ENCODE measurements at places on chromosomes 4 and X.

- no peak for DNase-seq
These were observed 108.9 kb downstream of the CDS1 start for GRCh38 chr4:84691800-84692199.

DNA sequence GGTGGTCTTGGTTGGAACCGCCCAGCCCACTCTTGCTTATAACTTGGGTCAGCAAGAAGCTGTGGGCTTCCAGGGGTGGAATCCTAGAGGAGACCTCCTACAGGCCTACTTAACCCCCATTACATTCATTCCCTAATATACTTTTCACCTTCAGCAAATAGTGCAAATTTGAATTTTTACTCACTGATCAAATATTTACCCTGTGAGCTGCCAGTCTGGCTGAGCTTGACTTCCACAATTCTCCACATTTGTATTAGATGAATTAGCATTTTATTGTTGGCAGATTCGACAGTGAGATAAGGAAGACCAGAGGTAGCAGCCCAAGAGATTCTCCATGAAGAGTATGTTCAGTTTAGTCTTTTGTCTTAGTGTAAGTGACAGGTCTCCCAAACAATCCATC, 199.6 kb downstream of the BCOR start:
- DNase-seq: no peak

- peak; percentile 37 for DNase-seq
These were observed 24.0 kb downstream of the HAND2 start for GRCh38 chr4:173505924-173506518.

DNA sequence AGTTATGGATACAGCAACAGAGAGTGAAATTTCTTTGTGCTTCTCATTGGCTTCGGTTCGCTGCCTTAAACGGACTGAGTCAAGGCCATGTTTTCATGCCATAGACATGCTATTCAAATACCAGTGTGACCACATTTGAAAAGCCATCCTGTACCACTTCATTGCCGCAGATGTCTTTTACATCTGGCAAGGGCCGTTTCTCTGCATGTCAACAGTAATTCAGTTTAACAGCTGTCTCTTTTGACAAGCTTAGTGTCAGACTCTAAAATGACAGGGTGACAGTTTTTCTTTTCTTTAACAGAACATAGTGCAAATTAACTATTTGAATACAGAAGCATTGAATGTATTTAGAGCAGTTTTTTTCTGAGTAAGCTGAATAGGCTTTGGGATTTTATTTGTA, 362.2 kb upstream of the POU3F4 start:
- DNase-seq: no peak

- DNase-seq: no peak
These were observed 8.5 kb upstream of the TMPRSS11D start for GRCh38 chr4:67892253-67892652.

DNA sequence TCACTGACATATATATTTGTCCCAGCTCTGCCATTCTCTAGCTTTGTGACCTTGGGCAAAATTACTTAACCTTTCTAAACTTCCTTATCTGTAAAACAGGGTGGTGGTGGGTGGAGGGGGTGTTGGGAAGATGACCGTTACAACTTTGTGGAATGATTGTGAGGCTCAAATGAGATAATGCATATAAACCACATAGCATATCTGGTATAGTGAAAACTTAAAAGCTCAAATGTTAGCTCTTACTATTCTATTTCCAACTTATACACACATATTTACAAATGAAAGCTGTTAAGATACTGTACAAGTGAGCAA, 52.9 kb upstream of the HPRT1 start:
- no peak for DNase-seq

DNA sequence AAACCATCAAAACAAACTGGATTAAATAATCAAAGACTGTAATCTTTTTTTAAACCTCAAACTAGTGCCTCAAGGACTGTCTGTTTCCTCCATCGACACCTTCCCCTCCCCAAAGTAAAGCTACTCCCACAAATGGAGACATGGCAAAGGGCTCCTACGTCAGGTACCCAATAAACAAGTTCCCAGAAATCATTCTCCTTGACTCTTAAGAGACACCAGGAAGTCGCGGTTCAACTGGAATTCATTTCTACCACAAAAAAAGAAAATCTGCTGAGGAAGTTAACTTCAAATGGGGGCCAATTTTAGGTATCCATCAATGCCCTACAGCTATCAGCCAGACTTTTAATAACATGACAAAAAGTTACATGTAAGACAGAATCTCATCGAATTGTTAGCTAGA, 2.5 kb downstream of the RPS4X start:
- DNase-seq: no peak

- DNase-seq: no peak
These were observed 36.3 kb downstream of the MGARP start for GRCh38 chr4:139243448-139244365.

GRCh38 chrX:143632625-143633410, 3.1 kb downstream of the SLITRK4 start:
- no peak for DNase-seq

DNA sequence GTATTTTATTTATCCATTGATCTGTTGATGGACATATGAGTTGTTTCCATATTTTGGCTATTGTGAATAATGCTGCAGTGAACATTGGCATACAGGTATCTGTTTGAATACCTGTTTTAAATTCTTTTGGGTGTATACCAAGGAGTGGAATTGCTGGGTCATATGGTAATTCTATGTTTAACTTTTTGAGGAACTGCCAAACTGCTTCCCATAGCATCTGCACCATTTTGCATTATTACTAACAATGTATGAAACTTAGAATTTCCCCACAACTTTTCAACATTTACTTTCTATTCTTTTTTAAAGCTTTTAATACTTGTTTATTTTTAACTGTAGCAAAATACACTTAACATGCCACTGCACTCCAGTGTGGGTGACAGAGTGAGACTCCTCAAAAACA, 57.0 kb upstream of the MSN start:
- no peak for DNase-seq

- no peak for DNase-seq
These were observed 82.6 kb downstream of the LUZP4 start for GRCh38 chrX:115372152-115372551.

DNA sequence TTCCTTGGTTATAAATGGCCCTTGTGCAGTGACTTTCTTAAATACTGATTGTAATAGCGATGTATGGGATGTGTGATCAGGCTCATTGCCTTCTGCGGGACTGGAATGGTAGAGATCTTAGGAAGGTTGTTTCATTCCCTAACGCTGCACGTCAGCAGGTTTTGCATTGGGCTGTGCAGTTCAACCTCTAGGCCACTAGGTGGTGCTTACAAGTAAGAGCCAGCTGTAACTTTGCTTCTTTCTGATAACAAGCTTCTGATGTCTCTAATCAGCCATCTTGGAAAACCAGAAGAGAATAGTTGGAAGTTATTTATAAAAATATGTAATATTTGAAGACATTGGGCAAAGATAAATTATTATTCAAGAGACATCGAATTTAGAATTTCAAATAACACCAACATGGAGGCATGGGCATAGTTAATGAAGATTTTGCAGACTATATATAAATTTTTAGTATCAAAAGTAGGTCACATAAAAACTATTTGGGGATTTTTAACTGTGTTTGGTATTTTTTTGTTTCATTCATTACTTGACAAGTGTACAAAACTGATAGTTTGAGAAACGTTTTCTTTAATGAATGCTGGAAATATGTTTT, 339.7 kb upstream of the PCDH7 start:
- no peak for DNase-seq

DNA sequence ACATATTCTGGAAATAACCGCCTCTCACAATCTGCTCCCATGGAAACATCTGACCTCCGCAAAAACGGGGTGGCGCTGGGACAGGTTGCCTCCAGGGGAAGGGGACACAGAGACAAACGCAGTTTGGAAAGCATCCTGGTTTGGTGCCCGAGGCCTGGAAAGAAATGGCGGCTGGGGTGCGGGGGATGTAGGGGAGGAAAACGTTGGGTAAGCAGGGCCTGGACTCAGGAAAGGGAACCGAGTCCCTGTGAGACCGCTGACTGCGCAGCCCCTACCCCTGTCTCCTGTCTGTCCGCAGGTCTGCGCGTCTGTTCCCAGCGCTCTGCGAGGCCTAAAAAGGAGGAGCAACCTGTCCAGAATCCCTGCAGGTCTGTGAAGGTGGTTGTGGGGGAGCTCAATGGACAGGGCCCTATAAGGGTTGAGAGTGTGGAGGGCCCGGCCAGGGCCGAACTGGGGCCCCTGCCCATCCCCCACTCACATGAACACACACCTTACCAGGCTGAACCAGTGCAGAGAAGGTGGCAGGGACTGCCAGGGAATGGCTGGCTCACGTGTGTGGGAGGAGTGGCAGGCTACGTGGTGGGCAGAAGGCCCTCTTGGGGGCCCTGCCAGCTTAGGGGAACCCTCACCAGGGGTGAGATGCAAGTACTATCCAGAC, 672 bp downstream of the TCEAL3 start:
- DNase-seq: no peak

- no peak for DNase-seq
These were observed 11.2 kb downstream of the GPRIN3 start for GRCh38 chr4:89296399-89296798.

- no peak for DNase-seq
These were observed 115.9 kb downstream of the COX18 start for GRCh38 chr4:72953571-72953970.

- peak; percentile 73 for DNase-seq
These were observed 19.9 kb downstream of the DGAT2L6 start for GRCh38 chrX:70196961-70197720.

DNA sequence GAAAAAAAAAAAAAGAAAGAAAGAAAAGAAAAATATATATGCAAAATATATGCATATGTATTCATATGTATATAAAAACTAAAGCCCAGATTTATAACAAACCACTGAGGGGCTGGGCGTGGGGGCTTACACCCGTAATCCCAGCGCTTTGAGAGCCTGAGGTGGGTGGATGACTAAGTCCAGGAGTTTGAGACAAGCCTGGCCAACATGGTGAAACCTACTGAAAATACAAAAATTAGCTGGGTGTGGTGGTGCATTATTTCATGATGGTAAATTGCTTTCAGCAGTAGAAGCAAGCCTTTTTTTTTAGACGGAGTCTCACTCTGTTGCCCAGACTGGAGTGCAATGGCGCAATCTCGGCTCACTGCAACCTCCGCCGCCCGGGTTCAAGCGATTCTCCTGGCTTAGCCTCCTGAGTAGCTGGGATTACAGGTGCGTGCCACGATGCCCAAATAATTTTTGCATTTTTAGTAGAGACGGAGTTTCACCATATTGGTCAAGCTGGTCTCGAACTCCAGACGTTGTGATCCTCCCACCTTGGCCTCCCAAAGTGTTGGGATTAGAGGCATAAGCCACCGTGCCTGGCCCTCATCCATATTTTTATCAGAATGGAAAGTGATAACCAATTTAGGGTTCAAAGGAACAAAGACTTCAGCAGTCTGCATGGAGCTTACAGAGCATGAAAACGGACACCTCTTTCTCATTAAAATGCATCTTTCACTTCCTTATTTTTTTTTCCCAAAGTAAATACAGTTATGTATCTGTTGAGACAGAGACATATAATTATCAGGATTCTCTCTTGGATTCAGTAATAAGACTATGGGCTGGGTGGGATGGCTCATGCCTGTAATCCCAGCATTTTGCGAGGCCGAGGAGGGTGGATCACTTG, 27.7 kb upstream of the MOB1B start:
- DNase-seq: no peak

DNA sequence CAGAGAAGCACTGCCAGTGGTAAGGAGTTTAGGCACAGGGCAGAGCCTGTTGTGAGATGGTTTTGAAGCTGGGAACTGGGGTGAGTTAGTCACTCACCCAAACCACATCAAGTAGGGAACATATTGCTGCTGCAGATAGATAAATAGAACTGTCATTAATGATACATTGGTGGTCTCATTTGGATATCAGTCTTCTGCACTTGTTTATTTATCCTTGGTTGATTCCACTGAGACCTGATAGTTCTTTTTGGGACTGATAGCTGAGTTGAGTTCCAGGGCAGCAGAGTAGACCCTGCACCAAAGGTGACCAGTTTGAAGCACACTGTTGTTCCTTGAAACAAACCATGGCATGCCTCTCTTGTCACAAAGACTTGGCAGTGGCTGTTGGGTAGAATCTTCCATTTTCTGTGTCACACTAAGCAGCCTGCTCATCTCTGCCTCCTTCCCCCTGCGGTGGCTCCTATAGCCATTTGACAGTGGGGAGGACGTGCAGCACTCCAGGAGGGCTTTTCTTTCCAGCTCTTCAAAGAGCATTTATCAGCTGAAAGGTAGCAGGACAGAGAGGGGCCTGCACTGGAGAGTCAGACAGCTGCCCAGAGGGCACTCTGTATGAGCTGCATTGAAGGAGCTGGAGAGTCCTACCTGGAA, 59.7 kb upstream of the TMEM164 start:
- DNase-seq: no peak

DNA sequence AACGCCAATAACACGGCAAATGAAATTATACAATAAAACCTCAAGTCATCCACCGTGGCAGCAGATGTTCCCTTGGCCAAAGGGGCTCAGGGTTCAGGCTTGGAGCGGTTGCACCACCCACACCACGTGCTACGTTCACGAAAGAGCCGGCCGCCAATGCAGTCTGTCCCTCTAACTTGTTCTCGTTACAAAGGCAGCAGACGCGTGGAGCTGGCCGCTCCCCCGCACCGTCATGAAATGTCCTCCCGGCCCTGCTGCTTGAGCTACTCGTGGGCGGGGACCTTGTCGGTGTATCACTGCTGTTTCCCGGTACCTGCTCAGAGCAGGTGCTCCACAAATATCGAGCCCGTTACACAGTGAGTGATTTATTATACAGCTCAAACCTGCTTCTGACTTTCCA, 36.4 kb upstream of the MAN2B2 start:
- no peak for DNase-seq

DNA sequence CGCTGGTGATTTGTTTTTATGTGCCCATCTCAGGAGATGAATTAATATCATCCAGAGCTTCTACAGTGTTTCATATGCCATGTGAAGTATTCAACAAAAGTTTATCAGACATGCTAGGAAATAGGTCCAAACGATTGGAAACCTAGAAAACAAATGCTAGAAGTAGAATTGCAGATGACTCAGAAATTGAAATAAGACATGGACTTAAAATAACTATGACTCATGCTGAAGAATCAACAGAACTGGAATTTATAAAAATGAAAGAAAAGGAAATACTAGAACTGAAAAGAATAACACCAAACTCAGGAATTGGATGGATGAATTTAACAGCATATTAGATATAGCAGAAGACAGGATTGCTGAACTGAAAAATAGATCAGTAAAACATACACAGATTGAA, 172.7 kb upstream of the GIMD1 start:
- DNase-seq: no peak

DNA sequence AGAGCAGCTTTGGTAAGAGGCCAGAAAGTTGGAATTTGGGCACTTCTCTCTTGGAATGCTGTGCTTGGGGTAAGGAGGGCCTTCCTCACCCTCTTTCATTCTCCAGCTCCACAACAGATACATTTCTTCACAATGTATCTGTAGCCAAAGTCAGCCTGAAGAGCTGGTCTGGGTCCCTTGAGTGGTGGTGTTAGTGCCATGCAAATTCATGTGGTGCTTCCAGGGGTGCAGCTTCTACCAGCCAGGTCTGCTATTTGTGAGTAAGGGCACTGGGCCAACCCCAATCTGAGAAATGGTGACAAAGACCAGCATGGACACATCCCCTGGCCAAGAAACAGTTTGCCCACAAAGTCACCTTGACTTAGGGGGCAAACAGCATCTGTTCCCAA, 17.8 kb downstream of the AMER1 start:
- DNase-seq: no peak

Measured in CD4-positive, alpha-beta T cell treated with Interleukin-2 at 100 ng/mL for 4 hours (primary cell).